ENCODE measurements at places on chromosomes 5 and 9.

- no peak for DNase-seq
Observed at GRCh38 chr5:157993201-157993600, 134.3 kb upstream of the CLINT1 start.

DNA sequence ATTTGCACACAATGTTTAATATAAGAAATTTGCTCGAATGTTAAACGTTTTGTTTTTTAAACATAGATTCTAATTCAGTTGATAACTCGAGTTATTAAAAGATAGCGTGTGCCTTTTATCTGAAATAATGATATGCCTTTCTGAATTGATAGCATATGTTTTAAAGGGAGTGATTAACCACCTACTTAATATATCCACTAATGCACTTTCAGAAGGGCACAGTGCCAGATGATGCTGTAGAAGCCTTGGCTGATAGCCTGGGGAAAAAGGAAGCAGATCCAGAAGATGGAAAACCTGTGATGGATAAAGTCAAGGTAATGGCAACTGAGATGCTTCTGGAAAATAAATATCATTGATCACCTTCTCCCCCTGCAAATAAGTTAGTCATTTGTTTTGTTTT is 53.9 kb downstream of the ERAP1 start:
- no peak for DNase-seq

DNA sequence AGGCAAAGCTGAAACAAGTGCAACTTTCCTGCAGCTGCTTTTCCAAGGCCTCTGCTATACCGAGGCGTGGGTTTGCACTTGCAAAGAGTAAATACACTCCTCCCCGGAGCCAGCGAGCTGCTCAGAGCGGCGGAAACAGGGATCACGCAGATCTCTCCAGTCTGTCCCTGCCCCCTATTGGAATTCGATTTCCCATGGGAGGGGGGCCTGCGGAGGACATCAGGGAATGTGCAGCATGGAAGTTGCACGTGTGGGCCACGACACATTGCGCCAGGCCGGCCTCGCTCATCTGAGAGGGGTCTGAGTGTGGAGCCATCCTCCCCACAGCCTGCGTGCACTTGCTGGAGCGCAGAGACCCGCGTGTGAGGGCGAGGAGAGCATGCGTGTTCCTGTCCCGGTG is 104.3 kb upstream of the PHYKPL start:
- DNase-seq, result no peak

- no peak for DNase-seq
Observed at GRCh38 chr5:110086658-110087388, 397.1 kb downstream of the MAN2A1 start.

- no peak for DNase-seq
Observed at GRCh38 chr5:150710165-150710564, 9.3 kb upstream of the RBM22 start.

- DNase-seq, result no peak
Observed at GRCh38 chr5:98428806-98429205, 344.7 kb upstream of the RGMB start.

- no peak for DNase-seq
Observed at GRCh38 chr9:75699017-75699416, 191.5 kb upstream of the PCSK5 start.

DNA sequence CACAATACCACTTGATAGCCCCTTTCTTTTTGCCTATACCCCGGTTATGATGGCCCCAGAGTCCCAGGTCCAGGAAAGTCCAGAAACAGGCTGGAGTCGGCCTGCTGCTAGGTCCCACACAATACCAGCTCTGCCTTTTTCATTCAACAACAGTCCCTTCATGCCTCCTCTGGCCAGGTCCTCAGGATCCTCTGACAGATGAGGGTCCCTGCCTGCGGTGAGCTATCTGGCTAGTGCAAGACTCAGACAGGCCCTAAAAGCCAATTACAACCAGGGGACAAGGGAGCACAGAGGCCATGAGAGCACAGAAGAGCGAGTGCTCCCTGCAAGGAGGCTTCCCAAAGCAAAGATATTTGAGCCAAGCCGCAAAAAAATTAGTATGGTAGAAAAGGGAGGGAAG is 84.8 kb upstream of the ZBTB43 start:
- no peak for DNase-seq

DNA sequence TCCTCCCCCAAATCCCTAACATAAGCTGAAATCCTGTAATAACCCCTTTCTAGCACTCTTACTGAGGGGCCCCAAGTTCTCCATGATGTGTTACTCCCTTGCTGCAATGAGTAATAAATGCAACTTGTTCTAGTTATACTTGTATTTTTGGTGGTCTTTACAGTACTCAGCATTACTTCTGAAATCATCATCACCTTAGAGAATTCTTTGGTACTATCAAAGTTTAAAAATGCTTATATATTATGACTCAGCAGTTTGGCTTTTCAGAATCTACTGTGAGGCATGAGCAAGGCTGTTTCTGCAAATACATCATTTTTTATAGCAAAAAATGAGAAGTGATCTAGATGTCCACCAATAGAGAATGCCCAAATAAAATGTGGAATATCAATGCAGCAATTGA is 20.7 kb upstream of the ROPN1L start:
- no peak for DNase-seq
